ENCODE measurements at places on chromosomes 6 and 20. TPM values are rescaled to one million over a fixed set of nuclear protein-coding genes. Genes with fewer than 3 reads are reported as not detected.
A peak's percentile ranks its signal among the peaks of the same experiment; 100 is the strongest.

- DNase-seq: no peak
- H3K4me3 ChIP-seq: no peak overlapping the region
- no peaks in the 10 kb centered on the region for H3K36me3 ChIP-seq
These were observed 39.7 kb upstream of the SUPT3H start for GRCh38 chr6:45417436-45417835.

Gene VSTM2L
- total RNA-seq: 2.9 TPM

Gene COL10A1
- total RNA-seq: not detected

Gene NNAT
- total RNA-seq: not detected

GRCh38 chr20:41655962-41656618 is 37.9 kb upstream of the CHD6 start:
- DNase-seq: no peak
- H3K4me1 ChIP-seq: no peaks in the 10 kb centered on the region
- H3K36me3 ChIP-seq: no peaks in the 10 kb centered on the region
- H3K27me3 ChIP-seq: no peaks in the 10 kb centered on the region
- no peak overlapping the region for H3K27ac ChIP-seq
- H3K4me3 ChIP-seq: no peak overlapping the region

DNA sequence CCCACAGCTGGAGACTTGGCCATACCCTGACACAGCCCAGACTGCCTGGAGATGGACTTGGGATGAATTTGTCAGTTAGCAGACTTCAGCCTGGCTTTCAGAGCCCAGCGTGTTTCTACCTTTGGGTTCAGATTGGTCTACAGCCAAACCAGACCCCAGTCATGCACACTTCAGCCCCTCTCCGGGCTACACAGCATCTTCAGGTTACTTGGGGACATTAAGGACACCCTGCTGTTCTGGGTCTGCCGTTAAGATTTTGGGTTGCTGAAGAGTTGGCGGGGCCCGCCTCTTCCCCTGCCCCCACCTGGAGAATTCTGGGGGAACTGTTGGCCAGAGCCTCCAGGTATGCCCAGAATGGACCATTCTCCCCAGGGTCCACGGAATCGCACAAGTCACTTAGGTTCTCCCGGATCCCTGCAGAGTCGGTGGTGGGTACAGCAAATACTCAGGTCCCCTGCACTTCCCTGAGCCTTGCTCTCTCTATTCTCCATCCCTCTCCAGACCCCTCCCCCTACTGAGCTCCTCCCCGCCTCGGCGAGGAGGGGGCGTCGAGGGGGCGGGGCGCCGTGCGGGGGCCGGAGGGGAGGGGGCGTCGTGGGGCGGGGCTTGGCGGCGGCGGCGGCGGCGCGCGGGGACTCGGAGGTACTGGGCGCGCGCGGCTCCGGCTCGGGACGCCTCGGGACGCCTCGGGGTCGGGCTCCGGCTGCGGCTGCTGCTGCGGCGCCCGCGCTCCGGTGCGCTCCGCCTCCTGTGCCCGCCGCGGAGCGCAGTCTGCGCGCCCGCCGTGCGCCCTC is at the start of gene PTK7:
Gene PTK7, plus strand, starts transcription at position 645 of the 794 bp plus-strand sequence. CDS start 175 bp downstream, outside the sequence.
- peaks cover 28% of the 10 kb centered on the region for H3K4me1 ChIP-seq
- peak within 1 kb of the TSS; percentile 99 for H3K4me3 ChIP-seq
- H3K36me3 ChIP-seq: no peaks in the 10 kb centered on the region

DNA sequence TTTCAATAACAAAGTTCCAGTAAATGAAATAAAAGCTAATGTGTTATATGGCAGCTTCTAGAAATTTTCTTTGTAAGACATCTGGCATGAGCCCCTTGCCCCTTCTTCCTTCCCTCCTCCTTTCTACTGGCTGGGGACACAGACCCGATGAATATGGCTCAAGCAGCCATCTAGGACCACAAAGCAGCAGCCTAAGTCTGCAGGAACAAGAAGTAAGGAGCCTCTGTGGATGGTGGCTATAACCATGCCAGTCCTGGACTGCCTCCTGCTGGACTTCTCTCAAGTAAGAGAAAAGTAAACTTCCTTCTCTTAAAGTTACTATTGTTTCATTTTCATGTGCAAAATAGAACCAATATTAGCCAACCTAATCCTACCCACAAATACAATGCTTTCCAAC is 114.9 kb upstream of the DST start:
- no peak overlapping the region for H3K27ac ChIP-seq
- H3K4me1 ChIP-seq: peaks cover 60% of the 10 kb centered on the region
- DNase-seq: peak; percentile 55
- H3K36me3 ChIP-seq: no peaks in the 10 kb centered on the region

Gene STMND1
- total RNA-seq: not detected

Gene HLA-DQB1
- 6.6 TPM for total RNA-seq

DNA sequence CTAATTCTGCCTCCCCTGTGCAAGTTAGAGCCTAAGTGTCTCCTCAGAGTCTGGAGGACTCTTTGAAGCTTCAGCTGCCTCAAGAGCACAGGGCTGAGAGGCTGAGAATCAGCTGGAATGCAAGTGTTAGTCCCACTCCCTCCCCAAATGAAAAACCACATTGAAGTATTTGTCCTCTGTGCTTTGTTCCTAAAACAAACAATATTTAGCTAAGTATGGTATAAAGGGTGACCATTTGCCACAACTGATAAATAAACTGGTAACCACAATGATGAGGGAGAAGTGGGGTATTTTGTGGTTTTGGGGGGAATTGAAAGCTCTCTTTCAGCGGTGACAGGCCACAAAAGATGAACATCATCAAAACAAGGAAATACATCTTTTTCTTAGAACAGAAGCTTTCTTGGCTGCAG is 91.7 kb upstream of the HDDC2 start:
- no peak for DNase-seq
- H3K4me1 ChIP-seq: peaks cover 6% of the 10 kb centered on the region
- H3K27me3 ChIP-seq: no peaks in the 10 kb centered on the region

DNA sequence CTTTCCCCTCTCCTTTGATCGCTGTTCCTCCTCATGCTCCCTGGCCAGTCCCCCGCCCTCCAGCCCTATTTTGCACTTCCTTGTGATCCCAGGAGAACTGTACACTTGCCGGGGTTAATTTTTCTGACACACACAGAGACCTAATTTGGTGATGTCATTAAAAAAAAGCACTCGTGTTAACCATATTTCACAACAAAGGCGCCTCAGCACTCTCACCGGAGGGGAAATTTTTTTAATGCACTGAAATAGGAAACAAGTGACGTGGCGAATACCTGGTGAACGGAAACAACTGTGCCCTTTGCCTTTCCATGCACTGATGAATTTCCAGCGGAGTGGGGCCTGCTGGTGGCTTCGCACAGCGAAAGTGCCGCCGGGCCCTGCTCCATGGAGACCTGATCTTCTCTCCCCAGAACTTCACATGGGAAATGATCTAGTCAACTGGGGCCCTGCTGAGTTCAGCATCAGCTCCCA is 53.9 kb upstream of the TAGAP start:
- no peaks in the 10 kb centered on the region for H3K4me1 ChIP-seq
- H3K27me3 ChIP-seq: no peaks in the 10 kb centered on the region

Gene OR2B6
- not detected for total RNA-seq

- peaks cover 42% of the 10 kb centered on the region for H3K27me3 ChIP-seq
- no peak overlapping the region for H3K27ac ChIP-seq
- H3K4me1 ChIP-seq: peaks cover 5% of the 10 kb centered on the region
- H3K4me3 ChIP-seq: no peak overlapping the region
These were observed 44.5 kb downstream of the SLC52A3 start for GRCh38 chr20:723756-724155.

- DNase-seq: peak; percentile 50
- H3K36me3 ChIP-seq: no peaks in the 10 kb centered on the region
- H3K27me3 ChIP-seq: no peaks in the 10 kb centered on the region
- H3K4me3 ChIP-seq: no peak overlapping the region
- no peak overlapping the region for H3K27ac ChIP-seq
- peaks cover 2% of the 10 kb centered on the region for H3K4me1 ChIP-seq
These were observed 27.7 kb upstream of the LAMA4 start for GRCh38 chr6:112281821-112282615.

DNA sequence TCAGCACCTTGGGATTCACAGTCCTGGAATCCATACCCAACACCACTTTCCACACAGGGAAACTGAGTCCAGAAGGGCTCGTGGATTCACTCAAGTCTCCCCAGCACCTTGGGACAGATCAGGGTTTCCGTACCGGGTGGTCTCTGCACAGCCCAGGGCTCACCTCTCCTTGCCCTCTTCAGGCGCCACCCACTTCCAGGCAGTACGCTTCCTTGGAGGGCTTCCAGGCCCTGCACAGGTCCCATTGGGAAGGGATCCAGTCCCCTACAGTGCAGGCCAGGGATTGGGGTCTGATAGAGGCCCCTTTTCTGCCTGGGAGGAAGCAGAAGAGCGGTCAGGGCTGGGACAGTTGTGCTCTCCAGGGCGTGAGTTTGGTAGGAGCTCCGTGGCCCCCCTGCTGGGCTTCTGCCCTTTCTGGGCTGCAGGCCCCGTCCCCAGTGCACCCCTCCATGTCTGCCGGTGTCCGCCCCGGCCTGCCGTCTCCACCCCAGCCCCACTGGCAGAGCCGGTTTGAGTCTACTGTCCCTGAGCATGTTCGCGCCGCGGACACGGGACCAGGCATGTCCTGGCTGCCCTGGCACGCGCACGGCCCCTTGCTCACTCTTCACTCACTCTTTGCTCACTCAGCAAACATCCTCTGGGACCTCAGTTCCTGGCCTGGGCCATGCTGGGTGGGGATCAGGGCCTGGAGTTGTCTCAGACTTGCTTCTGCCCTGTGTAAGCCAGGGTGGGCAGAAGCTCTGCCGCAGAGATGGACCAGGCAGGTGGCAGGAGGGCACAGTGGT is 12.6 kb downstream of the SRC start:
- H3K27me3 ChIP-seq: no peaks in the 10 kb centered on the region
- no peaks in the 10 kb centered on the region for H3K36me3 ChIP-seq
- peaks cover 3% of the 10 kb centered on the region for H3K4me1 ChIP-seq

Gene E2F1
- 9.7 TPM for total RNA-seq

DNA sequence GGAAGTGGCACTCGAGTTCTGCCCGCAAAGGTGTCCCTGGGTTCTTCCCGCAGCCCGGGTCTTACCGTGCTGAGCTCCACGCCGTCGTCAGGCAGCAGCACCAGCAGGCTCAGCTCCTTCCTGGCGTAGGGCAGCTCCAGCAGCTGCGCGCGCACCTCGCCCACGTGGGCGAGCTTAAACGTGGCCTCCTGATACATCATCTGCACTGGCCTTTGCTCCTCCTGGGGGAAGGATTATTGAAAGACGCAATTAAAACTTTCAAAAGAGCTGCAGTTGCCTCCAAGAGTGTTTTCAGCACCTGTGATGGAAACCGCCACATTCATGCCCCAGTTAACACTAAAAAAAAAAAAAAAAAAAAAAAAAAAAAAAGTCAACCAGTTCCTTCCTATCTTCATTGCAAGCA is 11.3 kb downstream of the SERPINB9 start:
- H3K36me3 ChIP-seq: no peaks in the 10 kb centered on the region
- no peak overlapping the region for H3K4me3 ChIP-seq
- no peak overlapping the region for H3K27ac ChIP-seq
- peaks cover 9% of the 10 kb centered on the region for H3K4me1 ChIP-seq

DNA sequence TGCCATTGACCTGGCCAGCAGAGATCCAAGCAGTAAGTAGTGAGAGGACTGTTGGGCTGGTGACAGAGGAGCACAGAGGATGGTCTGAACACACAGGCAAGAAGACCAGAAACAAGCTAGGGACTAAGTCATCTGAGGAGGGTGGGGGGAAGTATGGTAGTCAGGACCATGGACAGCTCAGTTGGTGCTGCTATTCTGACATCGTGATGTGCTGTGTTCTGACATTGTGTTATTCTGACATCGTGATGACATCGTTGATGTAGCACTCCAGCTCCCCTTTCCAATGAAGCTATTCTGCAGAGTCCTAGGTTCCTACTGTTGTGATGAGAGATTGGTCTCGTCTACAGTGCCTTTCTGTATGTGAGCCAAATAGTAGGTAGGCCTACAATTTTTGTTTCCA is 28.7 kb downstream of the CFAP206 start:
- H3K27ac ChIP-seq: no peak overlapping the region
- H3K4me3 ChIP-seq: no peak overlapping the region
- DNase-seq: peak; percentile 89
- no peaks in the 10 kb centered on the region for H3K36me3 ChIP-seq

- no peak overlapping the region for H3K4me3 ChIP-seq
- H3K4me1 ChIP-seq: no peaks in the 10 kb centered on the region
- DNase-seq: no peak
- no peak overlapping the region for H3K27ac ChIP-seq
- no peaks in the 10 kb centered on the region for H3K36me3 ChIP-seq
These were observed 118.0 kb downstream of the DLL1 start for GRCh38 chr6:170172825-170173256.

DNA sequence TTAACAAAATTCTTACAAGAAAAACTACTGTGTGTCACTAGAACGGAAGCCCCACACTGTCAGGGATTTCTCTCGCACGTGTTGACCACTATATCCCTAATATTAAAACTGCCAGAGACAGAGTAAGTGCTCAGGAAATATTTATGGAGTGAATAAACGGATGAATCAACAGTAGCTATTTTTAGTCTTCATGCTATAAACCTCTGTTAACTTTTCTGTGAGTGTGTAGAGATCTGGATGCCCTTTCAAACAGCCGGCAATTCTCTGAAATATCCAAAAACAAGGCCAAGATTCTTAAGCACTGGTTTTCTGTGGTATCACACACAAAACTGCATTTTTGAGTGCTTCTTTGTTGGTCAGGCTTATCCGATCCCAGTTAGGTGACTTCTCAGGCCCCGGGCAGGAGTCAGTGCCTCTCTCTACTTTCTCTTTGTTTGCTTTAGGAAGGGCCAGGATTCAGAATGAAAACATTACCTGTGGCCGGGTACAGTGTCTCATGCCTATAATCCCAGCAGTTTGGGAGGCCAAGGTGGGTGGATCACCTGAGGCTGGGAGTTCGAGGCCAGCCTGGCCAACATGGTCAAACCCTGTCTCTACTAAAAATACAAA is 15.7 kb downstream of the ATP9A start:
- no peak for DNase-seq
- H3K27me3 ChIP-seq: no peaks in the 10 kb centered on the region
- peak overlapping the region; percentile 72 for H3K27ac ChIP-seq
- H3K4me3 ChIP-seq: no peak overlapping the region
- no peaks in the 10 kb centered on the region for H3K36me3 ChIP-seq

- no peak overlapping the region for H3K4me3 ChIP-seq
- no peaks in the 10 kb centered on the region for H3K27me3 ChIP-seq
- no peaks in the 10 kb centered on the region for H3K4me1 ChIP-seq
- H3K27ac ChIP-seq: no peak overlapping the region
- DNase-seq: no peak
These were observed 13.5 kb downstream of the ARG1 start for GRCh38 chr6:131586543-131586942.

- DNase-seq: no peak
- no peaks in the 10 kb centered on the region for H3K36me3 ChIP-seq
- peaks cover 6% of the 10 kb centered on the region for H3K4me1 ChIP-seq
- H3K4me3 ChIP-seq: no peak overlapping the region
- H3K27me3 ChIP-seq: no peaks in the 10 kb centered on the region
These were observed 130.3 kb upstream of the PMEPA1 start for GRCh38 chr20:57840066-57840465.

DNA sequence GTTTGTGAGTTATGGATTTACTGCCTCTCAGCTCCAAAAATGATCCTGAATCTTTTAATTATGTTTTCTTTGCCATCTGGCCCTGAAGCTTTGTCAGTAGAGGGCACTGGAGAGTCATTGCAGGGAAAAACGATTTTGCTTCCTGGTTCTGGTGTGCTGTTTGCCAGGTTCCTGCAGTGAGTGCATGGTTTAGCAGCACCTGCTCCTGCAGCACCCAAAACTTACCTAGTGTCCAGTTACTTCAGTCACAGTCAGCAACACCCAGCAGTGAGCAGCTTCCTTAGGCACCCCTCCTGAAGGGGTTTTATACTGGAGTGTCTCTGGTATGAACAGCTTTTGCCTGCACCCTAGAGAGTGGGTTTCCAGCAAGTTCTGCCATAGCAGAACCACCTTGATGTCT is 6.0 kb upstream of the TRIM26 start:
- no peaks in the 10 kb centered on the region for H3K4me1 ChIP-seq
- DNase-seq: peak; percentile 66
- no peak overlapping the region for H3K4me3 ChIP-seq
- no peaks in the 10 kb centered on the region for H3K27me3 ChIP-seq
- no peaks in the 10 kb centered on the region for H3K36me3 ChIP-seq

All from neural progenitor cell (in vitro differentiated cells).